ENCODE measurements at places on chromosomes 1 and 21.
A peak's percentile ranks its signal among the peaks of the same experiment; 100 is the strongest.

- DNase-seq: no peak
Measured at GRCh38 chr1:157994704-157995582, 1.5 kb downstream of the KIRREL1 start.

DNA sequence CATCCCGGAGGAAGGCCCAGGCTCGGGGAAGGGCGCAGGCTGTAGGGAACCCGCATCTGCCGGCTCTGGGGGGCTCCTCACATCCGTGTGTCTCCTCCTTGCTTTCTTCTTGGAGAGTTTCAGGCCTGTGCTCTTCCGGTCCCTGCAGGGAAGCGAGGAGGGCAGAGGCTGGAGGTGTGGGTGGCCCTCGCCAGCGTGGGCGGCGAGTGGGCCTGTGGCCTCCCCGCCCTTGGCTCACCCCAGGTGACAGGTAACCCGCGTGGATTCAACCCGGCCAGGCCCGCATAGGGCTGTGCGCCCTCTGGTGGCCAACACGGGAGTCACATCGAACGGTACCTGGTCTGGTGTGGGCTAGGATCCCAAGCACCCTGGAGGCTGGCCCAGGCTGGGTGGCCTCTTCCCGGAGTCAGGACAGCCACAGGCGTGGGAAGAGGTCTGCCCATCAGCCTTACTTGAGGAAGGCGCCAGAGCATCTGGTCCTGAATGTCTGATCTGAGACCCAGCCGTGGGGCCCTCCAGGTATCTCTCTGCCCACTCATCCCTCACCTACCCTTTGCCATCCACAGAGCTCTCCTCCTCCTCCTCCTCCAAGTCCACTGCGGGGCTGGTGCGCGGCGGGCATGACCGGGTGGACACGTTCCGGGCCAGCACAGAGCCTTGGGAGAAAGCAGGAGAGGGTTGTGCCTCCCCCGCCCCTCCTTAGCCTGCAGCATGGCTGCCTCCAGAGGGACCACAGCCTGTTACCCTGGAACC, 9.6 kb upstream of the TNFRSF25 start:
- DNase-seq: peak; percentile 53

DNA sequence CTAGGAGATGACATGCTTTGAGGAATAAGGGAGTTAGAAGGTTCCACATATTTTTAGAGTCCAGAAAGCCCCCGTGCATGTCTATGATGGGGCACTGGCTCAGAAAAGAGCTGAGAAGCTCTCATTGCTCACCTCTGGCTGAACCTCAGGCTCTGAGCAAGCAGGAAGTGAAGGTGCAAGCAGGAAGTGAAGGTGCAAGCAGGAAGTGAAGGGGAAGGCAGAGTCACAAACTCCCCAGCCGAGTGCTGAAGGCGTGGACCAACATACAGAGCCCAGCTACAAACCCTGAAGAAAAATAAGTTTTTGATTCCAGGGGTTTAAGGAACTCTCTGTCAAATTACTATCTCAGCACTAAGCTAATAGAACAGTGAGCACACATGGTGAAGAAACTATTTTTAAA, 7.0 kb downstream of the KRTAP10-8 start:
- DNase-seq: no peak

DNA sequence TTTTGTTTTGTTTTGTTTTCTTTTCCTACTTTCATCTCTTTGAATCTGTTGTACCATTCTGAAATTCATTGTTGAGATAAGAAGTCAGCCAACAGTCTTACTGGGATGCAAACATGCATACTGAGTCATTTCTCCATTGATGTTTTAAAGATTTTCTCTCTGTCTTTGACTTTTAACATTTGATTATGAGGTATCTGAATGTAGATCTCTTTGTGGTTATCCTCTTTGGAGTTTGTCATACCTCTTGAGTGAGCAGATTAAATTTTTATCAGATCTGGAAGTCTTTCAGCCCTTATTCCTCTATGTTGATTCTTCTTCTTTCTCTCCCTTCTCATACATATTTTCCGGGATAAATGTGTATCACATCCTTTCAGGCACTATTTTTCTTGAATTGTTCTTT, 406.9 kb upstream of the NCAM2 start:
- DNase-seq: no peak

- DNase-seq: no peak
Measured at GRCh38 chr1:205244384-205244783, 16.6 kb downstream of the TMCC2 start.

DNA sequence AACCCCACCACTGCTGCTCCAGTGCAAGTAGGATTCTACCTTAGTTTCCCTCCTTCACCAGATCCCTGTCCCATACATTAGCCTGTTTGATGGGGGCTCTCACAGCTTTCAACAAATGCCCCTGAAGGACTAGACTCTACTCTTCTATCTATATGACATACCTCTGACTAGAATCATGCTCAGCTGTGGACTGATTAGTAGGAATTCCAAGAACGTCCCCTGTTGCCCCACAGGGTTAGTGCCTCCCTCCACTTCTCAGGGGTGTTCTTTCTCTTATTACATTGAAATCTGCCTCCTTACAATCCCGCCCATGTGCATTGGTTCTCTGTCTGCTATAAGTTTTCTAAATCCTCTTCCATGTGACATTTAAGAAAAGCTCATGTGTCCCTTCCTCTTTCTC, 375.9 kb upstream of the DUSP10 start:
- DNase-seq: no peak

- DNase-seq: no peak
Measured at GRCh38 chr1:240019524-240019923, 72.2 kb upstream of the FMN2 start.

DNA sequence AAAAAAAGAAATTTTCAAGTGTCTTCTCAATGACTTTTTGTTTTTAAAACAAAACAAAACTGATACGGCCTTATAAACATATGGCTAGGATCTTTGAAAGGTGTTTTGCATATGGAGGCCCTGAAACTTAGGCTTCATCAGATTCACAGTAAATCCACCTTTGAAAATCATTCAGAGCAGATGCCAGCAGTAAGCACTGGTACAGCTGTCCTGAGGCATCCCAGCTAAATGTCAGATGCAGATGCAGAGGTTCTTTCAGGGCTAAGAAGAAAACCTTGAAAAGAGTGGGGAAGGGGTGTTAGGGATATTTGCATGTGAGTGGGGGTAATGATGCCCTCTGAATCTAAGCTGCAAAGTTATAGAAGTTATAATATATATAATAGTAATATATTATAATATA, 56.2 kb upstream of the GNG12 start:
- DNase-seq: no peak

DNA sequence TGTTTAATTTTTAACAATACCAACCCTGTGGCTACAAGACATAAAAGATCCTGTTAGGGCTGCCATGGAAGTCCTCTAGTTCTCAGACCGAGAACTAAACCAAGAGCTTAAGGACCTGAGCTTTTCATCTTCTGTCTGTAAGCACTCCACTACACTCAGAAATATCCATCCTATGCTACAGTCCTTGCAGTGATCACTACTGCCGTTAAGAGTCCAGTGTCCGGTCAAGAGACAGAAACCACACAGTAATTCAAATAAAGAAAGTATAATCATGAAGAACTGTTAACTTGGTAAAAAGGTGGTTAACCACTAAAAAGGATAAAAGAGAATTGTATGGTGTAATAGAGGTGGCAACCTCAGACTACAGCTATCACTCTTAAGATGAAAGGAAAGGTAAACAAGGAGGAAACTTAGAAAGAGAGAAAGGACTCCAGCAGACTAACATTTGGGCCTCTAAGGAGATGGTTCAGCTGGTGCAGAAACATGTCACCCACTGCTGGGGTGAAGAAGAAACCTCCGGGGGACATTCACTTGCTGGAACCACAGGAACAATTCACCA, 22.1 kb upstream of the PRDX6 start:
- no peak for DNase-seq

- DNase-seq: no peak
Measured at GRCh38 chr1:61213245-61214011, 131.1 kb downstream of the NFIA start.

DNA sequence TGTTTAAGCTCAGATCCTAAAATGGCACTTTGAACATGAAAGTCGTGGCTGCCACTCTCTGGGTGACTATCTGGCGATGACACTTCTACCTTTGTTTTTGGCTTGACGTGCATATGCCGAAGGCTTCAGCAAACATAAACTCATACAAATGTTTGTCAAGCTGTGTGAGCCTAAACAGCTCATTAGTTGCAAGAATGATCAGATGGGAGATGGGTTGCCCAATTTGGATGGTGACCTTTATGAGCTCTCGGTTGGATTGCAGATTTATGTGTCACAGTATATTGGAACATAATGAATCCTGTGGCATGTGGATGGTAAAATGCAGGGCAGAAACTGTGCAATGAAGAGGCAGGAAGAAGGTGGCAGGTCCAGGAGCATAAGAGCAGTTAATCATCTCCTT, 229.3 kb downstream of the DISC1 start:
- no peak for DNase-seq

GRCh38 chr21:44972821-44973220, 33.0 kb downstream of the SLX9 start:
- DNase-seq: no peak

DNA sequence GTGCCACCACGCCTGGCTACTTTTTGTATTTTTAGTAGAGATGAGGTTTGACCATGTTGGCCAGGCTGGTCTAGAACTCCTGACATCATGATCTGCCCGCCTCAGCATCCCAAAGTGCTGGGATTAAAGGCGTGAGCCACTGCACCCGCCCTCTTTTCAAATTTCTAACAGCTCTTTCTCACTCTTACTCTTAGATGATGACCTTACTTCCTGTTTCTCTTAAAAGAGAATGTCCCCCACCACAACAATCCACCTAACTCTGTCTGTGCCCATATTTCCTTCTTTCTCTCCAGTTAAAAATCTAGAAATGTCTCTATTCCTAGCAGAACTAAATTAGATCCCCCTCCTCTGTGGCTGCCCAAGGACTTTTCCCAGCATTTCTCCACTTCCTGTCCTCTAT, 46.6 kb upstream of the RGS2 start:
- no peak for DNase-seq

DNA sequence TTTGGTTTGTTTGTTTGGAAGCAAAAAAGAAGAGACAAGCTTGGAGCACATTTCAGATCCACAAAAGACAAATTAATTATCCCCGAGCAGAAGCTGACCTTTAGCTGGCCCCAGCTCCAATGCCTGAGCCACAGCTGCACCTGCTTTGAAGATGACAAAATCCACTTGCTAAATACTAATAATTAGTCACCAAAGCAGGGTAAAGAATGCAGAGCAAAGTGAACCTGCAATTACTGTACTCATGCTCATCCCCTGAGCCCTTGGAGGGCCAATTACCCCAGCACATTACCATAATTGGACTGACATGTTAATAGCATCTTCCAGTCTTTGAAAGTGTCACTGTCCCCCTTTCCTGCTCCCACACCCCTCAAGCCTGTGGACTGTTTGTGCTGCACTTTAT, 38.2 kb upstream of the KCND3 start:
- no peak for DNase-seq
